ENCODE measurements at places on chromosomes 11 and 22.

DNA sequence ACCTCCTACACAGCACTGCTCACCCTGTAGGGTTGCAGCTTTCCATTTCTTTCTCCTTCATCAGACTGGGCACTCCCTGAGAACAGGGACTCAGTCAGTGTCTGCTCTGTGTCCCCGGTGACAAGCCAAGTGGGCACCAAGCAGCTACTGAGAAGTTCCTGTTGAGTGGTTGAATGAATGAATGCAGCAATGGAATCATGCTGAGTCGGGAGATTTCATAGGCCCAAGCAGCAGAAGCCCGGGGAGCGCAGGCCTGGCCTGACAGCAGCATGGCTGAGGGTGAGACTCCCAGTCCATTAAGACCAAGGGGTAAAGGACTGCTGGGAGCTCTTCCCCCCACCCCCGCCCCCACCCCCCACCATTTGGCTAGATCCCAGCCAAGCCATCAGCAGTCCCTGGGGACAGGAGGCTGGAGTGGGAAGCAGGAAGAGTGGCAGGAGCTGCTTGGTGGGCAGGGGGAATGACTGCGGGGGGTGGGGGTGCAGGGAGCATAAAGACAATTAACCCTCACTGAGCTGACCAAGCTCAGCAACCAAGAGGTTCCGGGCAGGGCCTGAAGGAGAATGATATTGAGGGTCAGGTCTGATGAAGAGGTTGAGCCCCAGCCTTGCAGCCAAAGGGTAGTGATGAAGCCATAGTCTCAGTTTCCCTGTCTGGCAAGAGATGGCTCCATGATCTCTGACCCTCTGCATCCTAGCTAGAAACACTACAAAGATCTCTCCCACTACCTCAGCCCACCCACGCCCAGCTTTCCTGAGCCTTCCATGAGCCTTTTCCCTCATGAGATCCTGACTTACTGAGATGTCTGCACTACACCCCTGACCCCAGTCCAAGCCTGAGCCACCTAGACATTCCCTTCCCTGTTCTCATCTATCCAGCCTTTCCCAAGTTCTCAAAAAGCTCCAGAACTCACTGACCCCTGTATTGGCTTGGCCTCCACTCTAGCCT lies 2.8 kb downstream of the PDE2A start:
- DNase-seq: no peak

DNA sequence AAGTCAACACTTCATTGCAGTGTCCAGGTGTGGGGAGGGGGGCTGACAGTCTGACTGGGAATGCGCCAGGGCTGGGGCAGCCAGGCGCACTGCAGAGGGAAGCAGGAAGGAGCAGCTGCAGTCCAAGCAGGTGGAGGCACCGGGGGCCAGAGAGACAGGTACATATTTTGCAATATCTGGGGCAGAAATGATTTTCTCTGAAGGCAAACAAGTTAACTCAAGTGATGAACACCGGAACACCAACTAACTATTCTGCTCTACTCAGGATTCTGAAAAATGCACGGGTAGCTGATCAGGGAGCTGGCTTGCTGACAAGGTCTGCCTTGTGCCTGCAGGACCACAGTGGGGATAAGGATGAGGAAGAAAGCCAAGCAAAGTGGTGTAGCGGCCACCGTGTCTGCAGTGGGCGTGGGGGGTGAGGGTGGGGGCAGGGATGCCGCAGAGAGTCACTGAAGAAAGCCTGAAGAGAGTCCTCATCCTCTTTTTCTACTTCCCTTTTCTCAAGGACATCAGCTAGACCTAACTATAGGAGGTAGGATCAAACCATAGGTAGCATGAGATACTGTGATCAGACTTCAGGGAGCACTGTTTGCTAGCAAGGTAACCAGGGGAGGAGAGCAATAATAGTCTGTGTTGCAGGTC lies 83.4 kb downstream of the SCN3B start:
- DNase-seq: no peak

GRCh38 chr22:43263645-43264514 lies 76.9 kb upstream of the TTLL12 start:
- no peak for DNase-seq

- DNase-seq: no peak
Measured at GRCh38 chr22:23380230-23380573, 199.9 kb downstream of the IGLL1 start.

GRCh38 chr11:122167100-122167499 lies 51.1 kb upstream of the BLID start:
- no peak for DNase-seq

DNA sequence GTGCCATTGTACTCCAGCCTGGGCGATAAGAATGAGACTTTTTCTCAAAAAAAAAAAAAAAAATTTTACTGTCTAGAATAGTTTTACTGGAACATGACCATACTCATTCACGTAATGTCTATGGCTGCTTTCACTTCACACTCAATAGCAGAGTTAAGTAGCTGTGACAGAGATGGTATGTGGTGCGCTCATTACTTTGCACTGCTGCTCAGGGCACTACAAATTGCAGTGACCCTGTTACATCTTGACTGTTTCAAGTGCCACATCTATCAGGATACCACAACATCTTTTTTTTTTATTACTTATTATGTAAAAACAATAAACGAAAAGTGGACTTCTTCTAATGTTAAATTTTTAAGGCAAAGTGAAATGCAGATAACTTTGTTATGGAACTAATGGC lies 110.3 kb downstream of the ARHGAP20 start:
- DNase-seq: no peak

Data from cortex of kidney (tissue), 1 donor.